ENCODE measurements at places on chromosomes 3 and 15.

- DNase-seq: no peak
These were observed at the start of gene ACSBG1 for GRCh38 chr15:78234515-78235040. Gene ACSBG1 (minus strand): TSS chr15:78234565. CDS start chr15:78234501, 64 bp downstream.

- no peak for DNase-seq
These were observed 10.0 kb upstream of the CYP1A1 start for GRCh38 chr15:74735305-74735704.

GRCh38 chr15:68674975-68675374 lies 96.2 kb downstream of the CORO2B start:
- DNase-seq: no peak

DNA sequence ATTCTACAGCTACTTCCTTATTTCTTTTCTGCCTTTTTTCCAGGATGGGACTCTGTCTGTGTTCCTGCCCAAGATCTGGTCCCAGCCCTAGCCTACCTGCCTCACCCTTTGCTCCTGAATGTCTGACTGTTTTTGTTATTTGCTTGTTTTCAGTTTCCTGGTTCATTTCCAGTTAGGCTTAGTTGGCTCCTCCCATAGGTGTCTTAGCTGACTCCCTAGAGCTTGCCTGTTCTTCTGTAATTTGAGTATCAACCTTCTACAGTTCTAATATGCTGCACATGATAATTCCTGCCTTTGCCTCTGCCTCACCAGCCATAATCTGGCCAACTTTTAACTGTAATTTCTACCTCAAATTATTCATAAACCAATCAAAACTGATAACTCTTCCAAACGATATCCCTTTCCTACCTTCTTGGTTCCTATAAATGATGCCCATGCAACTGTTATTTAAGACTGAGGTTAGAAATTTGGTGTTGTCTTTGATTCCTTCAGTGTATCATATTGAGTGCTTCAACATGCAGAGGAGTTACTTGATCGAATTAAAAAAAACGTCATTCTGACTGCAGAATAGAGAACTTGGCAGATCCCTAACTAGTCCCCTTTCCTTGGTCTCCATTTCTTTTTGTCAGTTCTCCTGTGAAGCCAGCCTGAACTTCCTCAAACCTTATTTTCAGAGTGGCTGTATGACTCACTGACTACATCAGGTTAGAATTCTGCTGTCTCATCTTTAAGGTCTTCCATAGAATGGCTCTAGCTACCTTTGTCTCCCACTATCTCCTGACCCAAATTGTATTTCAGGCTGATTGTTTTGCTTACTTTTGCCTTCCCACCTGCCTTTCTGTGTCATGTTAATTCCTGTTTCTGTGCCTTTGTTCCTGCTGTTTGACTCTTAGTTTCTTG lies 8.4 kb downstream of the GOLM2 start:
- DNase-seq: peak; percentile 74

DNA sequence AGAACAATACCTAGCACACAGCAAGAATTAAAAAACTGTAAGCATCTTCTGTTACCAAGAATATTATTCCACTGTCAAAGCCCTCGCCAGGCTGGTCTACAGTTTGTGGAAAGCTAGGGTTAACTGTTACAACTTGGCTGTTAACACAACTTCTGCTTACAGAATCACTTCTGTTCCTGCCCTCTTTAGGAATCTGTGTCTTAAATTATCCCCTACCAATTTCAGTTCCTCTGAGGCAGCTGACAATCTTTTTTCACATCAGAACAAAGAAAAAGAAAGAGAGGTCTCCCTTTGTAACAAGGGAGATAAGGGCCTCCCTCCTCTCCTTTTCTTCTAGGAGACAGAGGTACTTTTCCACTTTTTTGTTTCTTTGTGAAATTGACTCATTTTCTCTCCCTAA lies 188.9 kb downstream of the FMN1 start:
- DNase-seq: no peak

Measured in fibroblast of skin of back (primary cell).